GM23248 (cell line): ENCODE measurements at places on chromosomes 1 and 21. TPM values are rescaled to one million over a fixed set of nuclear protein-coding genes. Genes with fewer than 3 reads are reported as not detected.

- 0 out of 2 replicates have a peak, but pooled peaks cover 3% of the 10 kb centered on the region for H3K4me1 ChIP-seq
- no peaks in the 10 kb centered on the region for H3K36me3 ChIP-seq
- DNase-seq: no peak
- H3K27ac ChIP-seq: no peak overlapping the region
- H3K27me3 ChIP-seq: peaks cover 3% of the 10 kb centered on the region; the same call in 1 of the 2 replicates
Observed at GRCh38 chr21:41418393-41418792, 7.6 kb upstream of the MX1 start.

DNA sequence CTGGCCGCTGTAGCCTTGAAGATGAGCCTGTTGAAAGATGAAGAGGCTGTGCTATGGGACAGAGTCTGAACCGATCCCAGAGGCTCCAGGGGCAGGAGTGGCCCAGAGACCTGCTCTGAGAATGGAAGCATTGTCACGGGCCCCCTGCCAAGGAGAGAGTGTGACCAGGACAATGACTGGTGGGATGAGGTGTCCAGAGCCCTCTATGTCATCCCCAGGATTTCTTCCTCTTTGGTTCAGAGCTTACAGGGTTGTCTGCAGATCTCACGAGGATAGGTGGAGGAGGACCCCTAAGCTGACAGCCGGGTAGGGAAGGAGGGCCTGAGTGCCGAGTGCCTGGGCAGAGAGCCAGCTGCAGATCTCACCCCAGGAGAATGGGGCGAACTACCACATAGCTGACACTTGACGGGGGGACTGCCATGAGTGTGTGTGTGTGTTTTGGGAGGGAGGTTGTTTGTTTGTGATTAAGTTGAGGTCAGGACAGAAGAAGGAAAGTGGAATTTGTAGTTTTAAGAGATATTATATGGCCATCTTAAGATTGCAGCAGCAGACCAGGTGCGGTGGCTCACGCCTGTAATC is 25.4 kb downstream of the PIK3CD start:
- no peak overlapping the region for H3K4me3 ChIP-seq
- no peaks in the 10 kb centered on the region for H3K4me1 ChIP-seq
- no peak for DNase-seq
- H3K27ac ChIP-seq: no peak overlapping the region
- H3K27me3 ChIP-seq: no peaks in the 10 kb centered on the region

- H3K27me3 ChIP-seq: peaks cover 11% of the 10 kb centered on the region; the same call in 1 of the 2 replicates
- H3K27ac ChIP-seq: no peak overlapping the region
- H3K4me3 ChIP-seq: no peak overlapping the region
- no peaks in the 10 kb centered on the region for H3K36me3 ChIP-seq
- DNase-seq: no peak
- no peaks in the 10 kb centered on the region for H3K4me1 ChIP-seq
Observed at GRCh38 chr1:179702946-179703539, 40.0 kb upstream of the FAM163A start.

DNA sequence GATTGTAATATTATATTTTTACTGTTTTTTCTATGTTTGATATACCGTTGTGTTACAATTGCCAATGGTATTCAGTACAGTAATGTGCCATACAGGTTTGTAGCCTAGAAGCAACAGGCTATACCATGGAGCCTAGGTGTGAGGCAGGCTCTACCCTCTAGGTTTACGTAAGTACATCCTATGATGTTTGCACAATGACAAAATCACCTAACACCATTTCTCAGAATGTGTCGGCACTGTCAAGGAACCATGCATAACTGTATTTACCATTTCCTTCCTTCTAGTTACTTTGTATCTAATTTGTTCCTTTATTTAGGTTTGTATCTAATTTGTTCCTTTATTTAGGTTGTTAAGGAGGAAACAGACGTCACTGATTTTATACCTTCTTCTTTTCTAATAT is 9.9 kb downstream of the NPHP4 start:
- H3K4me3 ChIP-seq: no peak overlapping the region
- H3K4me1 ChIP-seq: peaks cover 17% of the 10 kb centered on the region
- no peak for DNase-seq
- no peaks in the 10 kb centered on the region for H3K36me3 ChIP-seq
- no peaks in the 10 kb centered on the region for H3K27me3 ChIP-seq

GRCh38 chr1:246794828-246795671 is 70.8 kb downstream of the SCCPDH start:
- peaks cover 14% of the 10 kb centered on the region for H3K4me1 ChIP-seq
- no peak overlapping the region for H3K27ac ChIP-seq
- 0 out of 2 replicates have a peak, but pooled peaks cover 7% of the 10 kb centered on the region for H3K27me3 ChIP-seq
- H3K36me3 ChIP-seq: no peaks in the 10 kb centered on the region
- no peak overlapping the region; the same call in 1 of the 2 replicates for H3K4me3 ChIP-seq

- H3K4me3 ChIP-seq: no peak overlapping the region
- no peaks in the 10 kb centered on the region for H3K4me1 ChIP-seq
- no peaks in the 10 kb centered on the region for H3K36me3 ChIP-seq
- H3K27me3 ChIP-seq: peaks cover 7% of the 10 kb centered on the region; the same call in 1 of the 2 replicates
Observed at GRCh38 chr1:13881385-13882088, 181.5 kb downstream of the PRDM2 start.

GRCh38 chr1:27863538-27863915 is 8.8 kb upstream of the THEMIS2 start:
- H3K4me3 ChIP-seq: peak overlapping the region; percentile 4; the same call in 1 of the 2 replicates
- no peaks in the 10 kb centered on the region for H3K27me3 ChIP-seq
- H3K27ac ChIP-seq: peak overlapping the region; percentile 99
- H3K4me1 ChIP-seq: peaks cover 20% of the 10 kb centered on the region
- H3K36me3 ChIP-seq: no peaks in the 10 kb centered on the region

DNA sequence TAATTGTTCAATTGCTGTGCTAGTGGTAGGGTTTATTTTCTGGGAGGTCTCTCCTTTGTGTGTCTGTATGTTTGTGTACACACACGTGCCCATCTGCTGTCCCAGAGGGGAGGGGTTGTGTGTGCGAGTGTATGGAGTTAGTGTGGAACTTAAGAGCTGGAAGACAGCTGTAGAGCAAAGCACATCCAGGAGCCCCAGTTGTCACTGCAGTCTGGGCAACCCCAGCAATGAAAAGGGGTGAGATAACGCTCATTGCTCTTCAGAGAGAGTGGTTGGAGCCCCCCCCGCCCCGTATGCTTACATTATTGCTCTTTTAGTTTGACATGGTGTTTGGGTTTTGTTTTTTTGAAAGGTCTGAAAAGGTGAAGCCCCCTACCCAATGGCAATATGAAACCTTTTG is 36.9 kb downstream of the NCF2 start:
- peaks cover 25% of the 10 kb centered on the region for H3K36me3 ChIP-seq
- H3K27me3 ChIP-seq: no peaks in the 10 kb centered on the region
- no peak for DNase-seq
- no peaks in the 10 kb centered on the region for H3K4me1 ChIP-seq
- no peak overlapping the region for H3K4me3 ChIP-seq
- H3K27ac ChIP-seq: no peak overlapping the region

- H3K36me3 ChIP-seq: no peaks in the 10 kb centered on the region
- no peak overlapping the region for H3K27ac ChIP-seq
- no peaks in the 10 kb centered on the region for H3K27me3 ChIP-seq
- H3K4me3 ChIP-seq: no peak overlapping the region
- DNase-seq: no peak
Observed at GRCh38 chr1:239574112-239574511, 187.7 kb downstream of the CHRM3 start.

DNA sequence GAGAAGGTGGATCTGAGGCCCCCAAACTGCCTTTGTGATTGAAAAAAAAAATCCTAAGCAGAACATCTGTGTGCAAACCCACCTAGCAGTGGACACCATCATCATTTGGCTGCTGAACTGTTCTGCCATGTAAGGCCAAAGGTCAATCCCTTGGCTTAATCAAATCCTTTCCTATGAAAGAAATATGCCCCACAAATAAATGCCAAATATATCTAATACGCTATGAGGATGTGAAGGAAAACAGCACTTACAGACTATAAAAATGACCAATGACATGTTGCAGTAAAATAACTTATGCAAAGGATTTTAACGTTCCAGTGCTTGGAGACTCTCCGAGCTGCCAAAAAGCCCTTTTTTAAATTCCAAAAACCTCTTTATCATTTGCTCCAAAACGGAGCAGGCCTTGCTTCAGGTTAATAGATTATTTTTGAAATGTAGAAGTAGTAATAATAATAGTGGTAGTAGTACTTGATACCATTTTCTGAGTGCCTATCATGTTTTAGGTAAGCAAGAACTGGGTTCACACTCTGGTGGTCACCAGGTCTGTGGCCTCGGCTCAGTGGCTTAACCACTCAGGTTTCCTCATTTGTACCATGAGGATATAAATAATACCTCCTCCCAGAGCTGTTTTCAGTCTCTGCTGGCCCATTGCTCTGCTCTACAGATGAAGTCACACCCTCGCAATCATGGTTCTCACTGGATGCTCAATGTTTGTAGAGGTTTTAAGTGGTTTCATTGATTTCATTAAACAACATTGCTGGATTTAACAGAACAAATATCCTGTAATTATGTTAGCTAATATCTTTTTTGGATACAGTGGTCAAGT is 47.9 kb upstream of the EDEM3 start:
- no peak for DNase-seq
- peaks cover 16% of the 10 kb centered on the region for H3K4me1 ChIP-seq
- H3K27me3 ChIP-seq: no peaks in the 10 kb centered on the region
- no peak overlapping the region for H3K27ac ChIP-seq

- H3K4me3 ChIP-seq: no peak overlapping the region
- peaks cover 11% of the 10 kb centered on the region for H3K4me1 ChIP-seq
- H3K27ac ChIP-seq: 0 out of 2 replicates have a peak overlapping the region, but pooled peaks have one; percentile 17
- DNase-seq: no peak
- H3K27me3 ChIP-seq: no peaks in the 10 kb centered on the region
Observed at GRCh38 chr1:218845589-218845988, 328.1 kb upstream of the LYPLAL1 start.

- H3K4me3 ChIP-seq: no peak overlapping the region
- no peaks in the 10 kb centered on the region for H3K27me3 ChIP-seq
Observed at GRCh38 chr1:205700865-205701401, 20.6 kb upstream of the SLC45A3 start.

DNA sequence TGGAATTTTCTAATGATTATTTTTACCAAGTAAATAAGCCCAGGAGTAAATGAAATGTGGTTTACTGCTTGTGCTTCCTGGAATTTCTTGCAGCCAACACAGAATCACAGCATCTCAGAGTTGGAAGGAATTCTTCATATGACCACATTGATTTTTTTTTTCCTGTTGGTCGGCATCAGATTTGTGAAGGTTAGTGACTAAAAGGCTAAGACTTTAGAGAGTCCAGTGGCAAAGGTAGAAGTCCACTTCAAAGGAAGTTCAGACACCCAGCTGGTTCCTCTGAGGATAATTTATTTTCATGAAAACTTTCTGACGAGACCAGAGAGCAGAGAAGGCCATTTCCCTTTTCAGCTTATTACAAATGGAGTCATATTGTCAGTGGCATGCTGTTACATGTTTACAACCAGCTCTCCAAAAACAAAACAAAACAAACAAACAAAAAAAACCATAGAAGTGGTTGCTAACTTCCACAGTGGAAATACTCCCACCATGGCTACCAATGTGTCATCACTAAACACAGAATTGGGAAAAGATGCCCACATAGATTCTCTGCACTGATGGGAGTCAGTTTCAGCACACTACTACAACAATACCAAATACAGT is 77.2 kb upstream of the CDC42BPA start:
- no peak overlapping the region for H3K27ac ChIP-seq
- H3K4me1 ChIP-seq: no peaks in the 10 kb centered on the region
- DNase-seq: peak; percentile 9
- no peak overlapping the region for H3K4me3 ChIP-seq

DNA sequence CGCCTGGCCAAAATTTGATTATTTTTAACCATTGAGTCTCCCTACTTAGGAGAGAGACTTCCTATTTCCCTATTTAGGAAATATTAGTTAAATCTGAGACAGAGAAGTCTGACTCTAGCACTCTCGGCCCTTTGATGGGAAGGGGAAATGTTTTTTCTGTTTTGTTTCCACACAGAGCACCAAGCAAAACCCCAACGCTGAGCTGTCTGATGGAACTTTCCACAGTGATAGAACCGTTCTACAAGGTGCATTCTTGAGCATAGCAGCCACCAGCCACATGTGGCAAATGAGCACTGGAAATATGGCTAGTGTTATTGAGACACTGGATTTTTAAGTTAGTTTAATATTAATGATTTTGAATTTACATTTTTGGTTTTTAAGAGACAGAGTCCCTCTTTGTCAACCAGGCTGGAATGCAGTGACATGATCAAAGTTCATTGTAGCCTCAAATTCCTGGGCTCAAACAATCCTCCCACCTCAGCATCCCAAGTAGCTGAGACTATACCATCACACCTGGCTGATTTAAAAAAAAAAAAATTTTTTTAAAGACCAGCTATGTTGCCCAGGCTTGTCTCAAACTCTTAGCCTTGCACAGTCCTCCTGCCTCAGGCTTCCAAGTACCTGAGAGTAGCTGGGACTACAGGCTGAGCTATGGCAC is 77.3 kb upstream of the GALNT2 start:
- no peak for DNase-seq
- no peak overlapping the region for H3K4me3 ChIP-seq
- no peaks in the 10 kb centered on the region for H3K36me3 ChIP-seq

DNA sequence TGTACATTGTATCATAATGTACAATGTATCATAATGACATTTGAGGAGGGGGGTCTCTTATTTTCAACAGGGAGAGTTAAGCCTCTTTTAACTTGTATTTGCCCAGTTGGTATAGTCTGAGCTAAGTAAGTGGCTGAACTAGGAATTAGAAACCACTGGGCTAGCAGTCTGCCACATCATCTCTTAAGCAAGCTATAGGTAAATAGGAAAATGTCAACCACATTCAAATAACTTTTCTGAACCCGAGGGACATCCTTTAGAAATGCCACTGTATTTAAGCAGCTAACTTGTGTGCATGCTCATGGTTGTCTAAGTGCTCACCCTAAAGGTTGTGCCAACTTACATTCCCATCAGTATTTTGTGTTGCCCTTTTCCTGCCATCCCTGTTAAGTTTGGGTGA is 35.5 kb upstream of the ASB17 start:
- no peak for DNase-seq
- H3K4me3 ChIP-seq: no peak overlapping the region
- no peaks in the 10 kb centered on the region for H3K36me3 ChIP-seq
- H3K27me3 ChIP-seq: no peaks in the 10 kb centered on the region

DNA sequence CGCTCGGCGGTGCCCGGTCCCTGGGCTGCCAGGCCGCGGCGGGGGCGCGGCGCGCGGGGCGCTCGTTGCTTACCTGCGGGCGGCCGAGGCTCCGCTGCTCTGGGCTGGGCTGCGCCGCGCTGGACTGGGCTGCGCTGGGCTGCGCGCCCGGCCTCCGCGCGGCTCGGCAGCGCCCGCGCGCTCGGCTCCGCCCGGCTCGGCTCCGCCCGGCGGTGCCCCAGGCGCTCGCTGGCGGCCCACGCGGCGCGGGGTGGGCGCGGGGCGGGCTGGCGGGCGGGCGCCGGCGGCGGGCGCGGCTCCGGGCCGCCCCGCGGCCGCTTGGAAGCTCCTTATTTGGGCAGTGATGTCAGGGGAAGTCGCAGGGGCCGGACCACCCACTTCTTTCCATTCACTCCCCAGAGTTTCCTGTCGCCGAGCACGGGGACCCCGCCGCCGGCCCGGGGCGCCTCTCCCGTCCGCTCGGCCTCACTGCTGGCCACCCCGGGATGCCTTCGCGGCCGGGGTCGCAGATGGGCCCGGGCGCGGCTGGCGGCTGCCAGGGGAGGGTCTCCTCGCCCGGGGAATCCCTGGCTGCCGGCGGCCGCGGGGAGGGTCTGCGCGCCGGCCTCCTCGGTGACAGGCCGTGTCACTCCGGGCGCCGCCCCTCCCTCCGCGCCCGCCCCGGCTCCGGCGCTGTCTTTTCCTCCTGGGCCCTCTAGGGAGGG is 177.7 kb upstream of the EDN2 start:
- H3K27ac ChIP-seq: peak overlapping the region; percentile 69
- no peaks in the 10 kb centered on the region for H3K27me3 ChIP-seq
- H3K36me3 ChIP-seq: no peaks in the 10 kb centered on the region
- peak overlapping the region; percentile 79 for H3K4me3 ChIP-seq
- DNase-seq: peak; percentile 90

MAP1LC3C gene
- polyA plus RNA-seq: 0.36 TPM in 1 of 2 replicates, not detected in the other

RHOU gene
- 1.7 and 1.9 TPM in 2 replicates for polyA plus RNA-seq

NBPF3 gene
- polyA plus RNA-seq: 7.5 and 8.9 TPM in 2 replicates

UBE2J2 gene
- polyA plus RNA-seq: 63.5 and 68.0 TPM in 2 replicates

ANKRD35 gene
- 3.4 and 3.5 TPM in 2 replicates for polyA plus RNA-seq
